ENCODE measurements at places on chromosomes 16 and 17.

DNA sequence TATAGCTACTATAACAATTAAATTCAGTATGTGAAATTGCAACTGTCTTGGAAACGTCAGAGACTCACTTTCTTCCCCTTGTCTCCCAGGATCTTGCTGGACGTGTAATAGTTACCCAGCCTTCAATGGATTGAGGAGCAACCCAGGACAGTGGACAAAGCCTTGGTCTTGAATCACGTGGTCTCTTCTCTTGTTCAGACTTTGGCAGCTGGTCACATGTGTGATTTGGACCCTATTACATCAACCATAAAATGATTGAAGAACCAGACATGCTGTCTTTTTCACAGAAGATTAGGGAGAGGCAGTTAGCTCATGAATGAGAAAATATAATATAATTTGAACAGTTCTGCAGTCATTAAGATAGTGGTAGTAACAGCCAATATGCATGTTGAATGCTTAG lies 1085.5 kb upstream of the RBFOX1 start:
- DNase-seq, result no peak

GRCh38 chr16:68470461-68471150 lies 22.3 kb upstream of the SMPD3 start:
- no peak for DNase-seq

- DNase-seq, result no peak
These were observed 168.1 kb downstream of the C16orf95 start for GRCh38 chr16:87149051-87149450.

DNA sequence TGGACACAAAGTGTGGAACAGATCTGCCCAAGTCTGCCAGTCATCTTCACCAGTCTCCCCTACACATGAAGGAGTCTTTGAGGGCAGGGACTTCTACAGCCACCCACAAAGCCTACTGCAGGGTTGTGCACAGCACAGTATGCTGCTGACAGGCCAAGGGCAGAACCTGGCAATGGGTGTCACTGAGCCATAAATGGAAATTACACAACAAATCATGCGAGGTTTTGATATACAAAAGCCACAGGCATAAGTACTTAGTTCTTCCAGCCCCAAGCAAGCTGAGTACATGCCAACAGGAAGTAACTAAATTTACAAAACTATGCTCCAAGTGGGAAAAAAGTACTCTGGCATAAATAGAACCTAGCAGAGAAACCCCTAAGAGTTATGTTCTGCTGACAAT lies 7.8 kb upstream of the PSMC3IP start:
- DNase-seq, result no peak

- DNase-seq, result no peak
These were observed 166.7 kb downstream of the CPPED1 start for GRCh38 chr16:12637002-12637401.

- DNase-seq, result no peak
These were observed 2.5 kb downstream of the TMEM92 start for GRCh38 chr17:50276588-50277356.

DNA sequence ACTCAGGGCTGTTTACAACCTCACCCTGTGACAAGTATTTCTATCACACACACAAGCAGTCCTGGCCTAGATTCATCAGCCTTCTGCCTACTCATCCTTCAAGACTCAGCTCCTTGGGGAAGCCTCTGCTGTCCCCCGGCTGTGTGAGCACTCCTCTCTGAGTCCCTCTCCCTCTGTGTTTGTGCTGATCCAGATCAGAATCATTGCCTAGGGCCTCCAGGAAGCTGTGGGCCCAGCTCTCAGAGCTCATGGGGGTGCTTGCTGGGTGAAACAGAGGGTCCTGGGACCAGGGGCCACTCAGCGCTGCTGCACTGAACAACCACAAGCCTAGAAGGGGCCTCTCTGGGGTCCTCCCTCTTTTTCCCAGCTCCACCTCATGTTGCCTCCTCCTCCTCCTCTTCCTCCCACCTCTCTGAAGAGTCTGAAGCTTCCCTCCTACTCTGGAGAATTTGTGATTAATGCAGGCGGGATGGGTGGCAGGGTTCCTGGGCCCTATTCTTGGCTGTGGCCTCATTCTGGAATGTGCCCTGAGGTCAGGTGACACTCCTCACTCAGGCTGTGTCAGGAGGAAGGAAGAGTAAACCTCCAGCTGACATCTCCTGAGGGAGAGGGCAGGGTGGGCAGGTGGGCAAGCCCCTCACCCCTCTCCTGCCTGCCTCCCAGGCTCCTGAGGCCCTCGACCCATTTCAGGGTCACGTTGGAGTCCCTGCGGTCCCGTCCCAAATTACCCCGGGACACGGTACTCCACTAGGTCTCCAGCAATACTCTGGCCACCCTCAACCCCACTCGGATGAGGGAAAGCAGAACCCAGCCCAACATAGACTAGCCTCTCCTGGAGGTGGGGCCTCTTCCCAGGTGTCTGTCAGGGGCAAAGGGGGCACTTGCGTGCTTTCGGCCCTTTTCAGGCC lies 10.1 kb downstream of the WFIKKN2 start:
- DNase-seq, result no peak

- DNase-seq, result no peak
These were observed 20.8 kb downstream of the ZNHIT3 start for GRCh38 chr17:36507266-36507665.

DNA sequence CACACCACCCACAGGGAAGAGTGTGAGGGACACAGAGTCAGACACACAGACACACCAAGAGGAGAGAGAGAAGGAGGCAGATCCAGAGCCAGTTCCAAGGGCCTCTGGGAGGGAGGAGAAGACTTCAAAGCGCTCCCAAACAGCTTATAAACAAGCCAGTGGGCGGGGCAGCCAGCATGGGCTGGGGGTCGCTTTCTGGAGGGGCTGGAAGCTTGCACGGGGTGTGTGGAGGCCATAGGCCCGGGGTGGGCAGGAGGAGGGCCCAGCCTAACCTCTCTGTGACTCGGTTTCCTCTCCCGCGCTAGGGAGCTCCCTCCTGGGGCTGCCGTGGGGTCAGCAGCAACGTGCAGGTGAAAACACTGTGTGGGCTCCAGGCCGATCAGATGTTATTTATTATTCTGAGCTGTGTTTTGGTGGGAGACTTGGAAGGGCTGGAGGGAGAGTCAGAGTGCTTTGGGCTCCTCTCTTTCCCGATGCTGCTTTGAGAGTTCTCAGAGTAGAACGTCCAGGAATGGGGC lies 2.5 kb upstream of the WFIKKN2 start:
- DNase-seq, result no peak

DNA sequence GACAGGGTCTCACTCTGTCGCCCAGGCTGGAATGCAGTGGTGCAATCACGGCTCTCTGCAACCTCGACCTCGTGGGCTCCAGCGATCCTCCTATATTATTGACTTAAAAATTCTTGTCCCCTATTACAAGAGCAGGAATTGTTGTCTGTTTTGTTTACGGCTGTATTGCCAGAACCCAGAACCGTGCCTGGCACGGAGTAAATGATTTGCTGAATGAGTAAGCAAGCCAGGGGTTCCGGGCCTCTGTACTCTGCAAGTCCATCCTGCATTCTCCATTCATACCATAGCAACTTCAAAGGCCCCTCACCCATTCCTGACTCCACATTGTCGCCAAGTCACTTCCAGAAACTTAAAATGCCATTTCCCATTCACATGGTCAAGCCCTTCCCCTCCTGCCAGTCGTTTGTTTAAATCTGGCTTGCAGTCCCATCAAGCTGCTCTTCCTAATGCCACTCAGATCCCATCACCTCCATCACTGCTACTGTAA lies 6.9 kb downstream of the ADCY9 start:
- no peak for DNase-seq

DNA sequence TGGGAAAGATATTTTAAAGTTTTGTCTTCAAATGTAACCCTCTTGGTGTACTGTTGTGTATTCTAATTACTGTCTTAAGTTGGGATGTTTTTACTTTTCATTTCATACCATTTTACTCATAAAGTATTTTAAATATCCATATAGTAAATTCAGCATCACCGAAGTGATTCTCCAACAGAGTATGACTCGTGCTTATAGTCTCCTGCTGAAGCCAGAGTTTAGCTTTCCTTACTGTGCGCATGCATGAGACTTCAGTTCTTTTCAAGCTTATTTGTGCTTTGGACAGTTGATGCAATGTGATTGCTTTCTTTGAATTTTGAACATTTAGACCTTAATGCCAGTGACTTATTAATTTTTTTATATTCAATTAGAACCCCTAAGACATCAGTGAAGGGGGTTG lies 7.4 kb upstream of the VPS35L start:
- no peak for DNase-seq

- DNase-seq, result no peak
These were observed 31.6 kb upstream of the HS3ST2 start for GRCh38 chr16:22782314-22782713.

- DNase-seq, result no peak
These were observed 25.3 kb downstream of the CDH13 start for GRCh38 chr16:82651921-82652601.

GRCh38 chr17:80361495-80362220 lies 53.3 kb upstream of the ENDOV start:
- no peak for DNase-seq

DNA sequence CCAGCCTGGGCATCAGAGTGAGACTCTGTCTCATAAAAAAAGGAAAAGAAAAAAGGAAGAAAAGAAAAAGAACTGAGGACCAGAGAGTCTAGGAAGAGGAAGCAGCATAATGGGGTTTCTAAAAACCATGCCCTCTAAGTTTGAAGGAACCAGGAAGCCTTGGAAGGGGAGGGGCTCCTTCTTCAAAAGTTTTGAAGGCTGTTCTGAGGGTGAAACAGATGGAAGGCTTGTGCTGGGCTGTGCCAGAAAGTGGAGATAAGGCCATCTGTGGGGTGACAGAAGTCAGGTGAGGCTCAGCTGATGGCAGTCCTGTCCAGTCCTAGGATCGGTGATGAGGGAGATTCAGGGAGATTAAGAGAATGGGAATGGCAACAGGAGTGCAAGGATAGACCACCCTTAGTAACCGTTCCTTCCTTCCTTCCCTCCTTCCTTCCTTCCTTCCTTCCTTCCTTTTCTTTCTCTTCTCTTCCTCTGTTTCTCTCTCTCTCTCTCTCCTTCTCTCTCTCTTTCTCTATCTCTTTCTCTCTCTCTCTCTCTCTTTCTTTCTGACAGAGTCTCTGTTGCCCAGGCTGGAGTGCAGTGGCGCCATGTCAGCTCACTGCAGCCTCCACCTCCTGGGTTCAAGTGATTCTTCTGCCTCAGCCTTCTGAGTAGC lies 182.6 kb downstream of the NTN1 start:
- DNase-seq, result no peak

DNA sequence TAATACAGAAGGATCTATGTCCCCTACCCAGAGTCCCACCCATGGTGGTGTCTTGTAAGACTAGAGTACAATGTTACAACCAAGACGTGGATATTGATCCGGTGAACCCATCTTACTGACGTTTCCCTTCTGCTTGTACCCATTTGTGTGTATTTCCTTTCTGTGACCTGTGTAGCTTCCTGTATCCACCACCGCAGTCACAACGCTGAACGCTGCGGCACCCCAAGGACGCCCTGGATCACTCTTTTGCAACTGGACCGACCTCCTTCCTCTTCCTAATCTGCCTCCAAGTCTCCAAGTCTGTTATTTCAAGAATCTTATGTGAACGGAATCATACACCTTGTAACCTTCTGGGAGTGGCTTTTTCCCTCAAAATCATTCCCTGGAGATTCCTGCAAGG lies 33.5 kb upstream of the CBX4 start:
- no peak for DNase-seq

GRCh38 chr17:8468980-8469379 lies 33.3 kb downstream of the NDEL1 start:
- no peak for DNase-seq

GRCh38 chr16:89090182-89090630 lies 3.4 kb upstream of the ACSF3 start:
- no peak for DNase-seq

DNA sequence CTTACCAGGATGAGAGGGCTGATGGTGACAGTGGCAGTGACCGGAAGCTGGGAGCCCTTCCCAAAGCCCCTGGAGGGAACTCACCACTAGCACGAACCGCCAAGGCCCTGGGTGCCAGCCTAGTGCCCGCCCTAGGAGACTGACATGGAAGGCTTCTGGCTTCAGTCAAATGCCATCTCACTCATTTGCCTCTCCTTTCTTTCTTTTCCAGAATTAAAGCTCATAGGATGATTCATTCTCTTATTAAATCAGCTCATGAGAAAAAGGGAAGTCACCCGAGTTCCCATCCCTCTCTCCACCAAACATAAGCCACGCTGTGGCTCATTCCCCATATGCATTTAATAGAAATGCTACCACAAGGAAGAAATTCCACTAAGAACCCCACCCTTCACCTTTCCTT lies 12.1 kb downstream of the CUEDC1 start:
- no peak for DNase-seq

GRCh38 chr17:31552568-31552967 lies 161.1 kb downstream of the RAB11FIP4 start:
- no peak for DNase-seq

DNA sequence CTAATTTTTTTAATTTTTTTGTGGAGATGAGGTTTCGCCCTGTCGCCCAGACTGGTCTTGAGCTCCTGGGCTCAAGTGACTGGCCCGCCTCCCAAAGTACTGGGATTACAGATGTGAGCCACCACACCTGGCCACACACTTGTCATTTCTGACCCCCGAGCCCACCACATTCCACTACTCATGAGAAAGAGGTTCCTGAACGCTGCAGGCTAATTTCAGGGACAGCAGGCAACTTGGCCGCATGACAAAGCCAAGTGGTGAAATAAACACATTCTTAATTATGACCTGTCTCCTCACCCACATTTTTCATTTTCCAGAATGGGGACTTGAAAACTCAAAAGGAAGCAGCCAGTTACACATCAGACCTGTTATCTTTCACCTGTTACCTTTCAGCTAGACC lies 114.5 kb downstream of the ABCC6 start:
- DNase-seq, result no peak

- DNase-seq, result no peak
These were observed 5.6 kb downstream of the CRYBA1 start for GRCh38 chr17:29252101-29252791.

- DNase-seq, result no peak
These were observed 719 bp upstream of the RNF227 start for GRCh38 chr17:7916808-7917207.

GRCh38 chr17:22265807-22266206 lies 573.5 kb downstream of the KCNJ18 start:
- DNase-seq, result no peak

DNA sequence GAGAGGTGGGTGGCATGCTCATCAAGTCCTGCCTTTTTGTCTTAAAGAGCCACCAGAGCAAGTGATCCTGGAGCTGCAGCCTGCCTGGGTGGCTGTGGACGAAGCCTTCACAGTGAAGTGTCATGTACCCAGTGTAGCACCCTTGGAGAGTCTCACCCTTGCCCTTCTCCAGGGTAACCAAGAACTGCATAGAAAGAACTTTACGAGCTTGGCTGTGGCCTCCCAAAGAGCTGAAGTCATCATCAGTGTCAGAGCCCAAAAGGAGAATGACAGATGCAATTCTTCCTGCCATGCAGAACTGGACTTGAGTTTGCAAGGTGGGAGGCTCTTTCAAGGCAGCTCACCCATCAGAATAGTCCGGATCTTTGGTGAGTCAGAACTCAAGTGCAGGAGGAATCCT lies 14.2 kb downstream of the CSH2 start:
- no peak for DNase-seq
